Activated T-helper 9 cell treated with anti-CD3 and anti-CD28 coated beads, Interleukin-2, amount 50 U/mL, for 16 hours (primary cell): ENCODE measurements at places on chromosomes 3 and 15.

- DNase-seq: no peak
Observed at GRCh38 chr3:58963928-58964503, 85.8 kb downstream of the CFAP20DC start.

DNA sequence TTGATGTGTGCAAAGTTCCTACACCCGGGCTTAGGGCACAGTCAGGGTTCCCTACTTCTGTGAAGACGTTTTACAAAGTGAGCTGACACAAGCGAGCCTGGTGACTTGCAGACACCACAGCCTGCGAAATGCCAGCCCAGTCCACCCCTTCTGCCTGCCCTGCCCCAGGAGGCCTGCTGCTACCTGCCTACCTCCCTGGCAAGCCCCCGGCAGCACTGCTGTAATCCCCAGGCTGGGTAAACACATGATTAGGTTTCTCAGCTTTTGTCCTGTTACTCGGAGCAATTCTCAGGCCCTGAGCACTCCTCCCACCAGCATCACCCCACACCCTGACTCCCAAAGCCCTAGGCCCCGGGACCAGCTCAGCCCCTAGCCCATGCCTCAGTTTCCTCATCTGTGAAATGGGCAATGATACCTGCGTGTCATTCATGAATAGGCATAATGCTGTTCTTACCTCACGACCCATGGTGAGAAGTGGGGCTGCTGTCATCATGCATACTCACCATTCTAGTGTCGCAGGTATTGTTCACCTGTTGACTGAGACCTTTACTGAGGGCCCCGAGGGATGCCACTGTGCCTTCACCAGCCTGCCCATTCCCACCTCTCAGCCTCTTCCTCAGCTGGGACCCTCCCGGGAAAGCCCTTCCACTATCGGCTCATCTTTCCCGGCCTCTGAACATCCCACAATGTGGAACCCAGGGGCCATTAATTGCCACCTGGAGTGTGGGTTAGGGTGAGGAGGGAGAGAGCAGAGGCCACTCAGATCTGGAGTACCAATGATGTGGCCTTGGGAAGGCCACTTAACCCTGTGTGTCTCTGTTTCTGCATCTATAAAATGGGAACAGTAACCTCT is 31.5 kb upstream of the SLC6A6 start:
- no peak for DNase-seq

- no peak for DNase-seq
Observed at GRCh38 chr3:118850687-118851086, 184.0 kb downstream of the IGSF11 start.

DNA sequence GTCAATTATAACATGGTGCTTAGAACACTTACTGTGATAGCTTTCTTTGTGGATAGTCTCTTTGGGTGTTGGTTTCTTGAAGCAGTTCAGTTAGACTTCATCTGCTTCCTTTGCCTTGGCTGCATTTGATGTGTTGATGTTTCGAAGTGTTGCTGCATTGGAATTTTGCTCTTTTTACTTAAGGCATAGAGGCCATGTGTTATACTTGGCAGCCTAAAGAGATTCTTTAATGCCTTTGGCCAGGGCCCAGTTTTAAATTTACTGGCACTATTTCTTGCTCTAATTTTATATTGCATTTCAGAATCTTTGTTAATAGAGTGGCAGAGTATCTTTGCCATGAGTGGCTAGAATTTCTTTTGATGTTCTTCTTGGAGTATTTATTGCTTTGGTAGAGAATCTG is 21.2 kb downstream of the NR1D2 start:
- no peak for DNase-seq

GRCh38 chr3:161640181-161640580 is 143.6 kb downstream of the OTOL1 start:
- DNase-seq: no peak

- no peak for DNase-seq
Observed at GRCh38 chr3:114827495-114827894, 319.6 kb downstream of the ZBTB20 start.

GRCh38 chr3:1072041-1072440 is 20.8 kb upstream of the CNTN6 start:
- DNase-seq: no peak

- no peak for DNase-seq
Observed at GRCh38 chr15:79340315-79340602, 29.3 kb downstream of the TMED3 start.

DNA sequence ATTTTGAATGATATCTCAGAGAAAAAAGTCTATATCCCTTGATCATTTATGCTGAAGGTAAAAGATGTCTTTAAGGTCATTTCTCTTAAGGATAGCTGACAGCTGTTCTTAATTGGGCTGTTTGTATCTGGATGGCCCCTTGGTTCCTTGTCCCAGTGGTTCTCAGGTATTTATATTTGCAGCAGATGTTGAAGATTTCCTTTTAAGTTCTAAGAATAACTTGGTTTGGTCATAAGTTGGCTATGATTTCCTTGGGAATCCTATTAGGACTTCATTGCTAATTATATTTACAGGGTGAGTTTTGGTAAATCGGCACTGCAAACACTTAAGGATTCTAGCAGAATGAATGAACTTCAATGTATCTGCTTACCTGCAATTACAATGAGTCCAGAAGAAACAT is 460.4 kb upstream of the SGO1 start:
- no peak for DNase-seq

GRCh38 chr15:43165801-43166325 is 19.3 kb upstream of the CCNDBP1 start:
- DNase-seq: no peak

DNA sequence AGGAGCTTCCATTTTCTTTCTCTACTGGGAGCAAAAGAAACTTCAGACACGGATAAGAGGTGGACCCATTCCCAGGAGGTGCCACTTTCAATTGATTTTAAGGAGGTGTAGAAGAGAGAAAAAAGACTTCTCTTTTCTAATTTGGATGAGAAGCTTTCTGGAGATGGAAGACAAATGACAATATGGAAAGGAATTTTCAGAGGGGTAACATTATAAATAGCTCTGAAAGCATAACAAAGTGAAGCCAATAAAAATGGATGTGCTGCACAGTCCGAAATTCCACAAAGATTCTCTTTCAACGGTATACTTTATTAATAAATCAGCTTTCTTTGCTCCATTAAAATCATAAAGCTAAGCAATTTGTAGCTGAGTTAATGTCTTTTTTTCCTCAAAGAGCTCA is 607.2 kb upstream of the MDFIC2 start:
- DNase-seq: no peak

DNA sequence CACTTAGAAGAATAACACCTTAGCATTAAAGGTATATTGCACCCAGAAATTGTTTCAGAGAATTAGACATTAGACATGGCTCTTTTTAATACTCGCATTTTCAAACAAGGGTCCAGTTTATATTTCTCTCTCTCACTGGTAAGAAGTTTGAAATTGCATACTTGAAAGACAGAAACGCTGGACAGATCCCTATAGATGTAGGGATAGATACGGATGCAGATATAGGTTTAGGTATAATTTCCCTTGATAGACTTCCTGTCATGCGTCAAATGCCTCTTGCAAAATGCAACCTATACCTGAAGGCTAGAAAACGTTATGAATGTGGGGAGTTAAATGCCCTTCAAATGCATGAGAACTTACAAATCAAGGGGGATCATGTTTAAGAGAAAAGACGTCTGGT is 99.4 kb upstream of the BCL6 start:
- no peak for DNase-seq

DNA sequence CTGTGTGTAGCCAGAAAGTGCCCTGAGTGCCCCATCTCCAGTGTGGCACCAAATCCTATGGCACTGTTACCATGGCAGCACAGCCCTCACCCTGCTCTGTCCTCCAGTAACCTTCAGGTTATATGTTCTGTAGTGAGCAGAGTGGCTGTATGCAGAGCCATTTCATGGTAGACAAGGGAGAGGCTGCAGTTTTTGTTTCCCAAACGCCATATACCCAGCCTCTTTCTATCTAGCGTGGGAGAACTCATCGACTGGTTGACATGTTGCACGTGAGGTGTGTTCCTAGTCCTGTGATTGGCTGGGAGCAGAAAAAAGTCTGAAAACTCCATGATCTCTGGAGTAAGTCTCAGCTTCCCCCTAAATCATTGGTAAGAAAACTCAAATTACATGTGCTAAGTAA is 2.0 kb downstream of the SIDT1 start:
- no peak for DNase-seq

- DNase-seq: no peak
Observed at GRCh38 chr3:189529889-189530471, 101.2 kb upstream of the TP63 start.

- no peak for DNase-seq
Observed at GRCh38 chr3:103873021-103873420, 1438.2 kb downstream of the ZPLD1 start.

DNA sequence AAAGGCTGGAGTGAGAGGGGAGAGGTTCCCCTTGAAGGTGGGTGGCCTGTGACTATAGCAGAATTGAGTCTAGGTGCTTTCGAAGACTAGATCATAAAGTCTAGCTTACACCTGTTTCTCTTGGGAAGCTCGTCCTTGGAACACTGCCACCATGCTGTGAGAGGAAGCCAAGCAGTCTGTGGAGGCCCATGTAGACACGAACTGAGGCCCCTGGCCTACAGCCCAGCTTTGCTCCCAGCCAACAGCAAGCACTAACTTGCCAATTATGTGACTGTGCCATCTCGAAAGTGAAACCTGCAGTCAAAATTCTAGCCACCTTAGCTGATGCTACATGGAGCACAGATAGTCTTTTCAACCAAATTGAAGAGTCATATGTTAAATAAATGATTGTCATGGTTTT is 190.5 kb upstream of the NECTIN3 start:
- DNase-seq: no peak

DNA sequence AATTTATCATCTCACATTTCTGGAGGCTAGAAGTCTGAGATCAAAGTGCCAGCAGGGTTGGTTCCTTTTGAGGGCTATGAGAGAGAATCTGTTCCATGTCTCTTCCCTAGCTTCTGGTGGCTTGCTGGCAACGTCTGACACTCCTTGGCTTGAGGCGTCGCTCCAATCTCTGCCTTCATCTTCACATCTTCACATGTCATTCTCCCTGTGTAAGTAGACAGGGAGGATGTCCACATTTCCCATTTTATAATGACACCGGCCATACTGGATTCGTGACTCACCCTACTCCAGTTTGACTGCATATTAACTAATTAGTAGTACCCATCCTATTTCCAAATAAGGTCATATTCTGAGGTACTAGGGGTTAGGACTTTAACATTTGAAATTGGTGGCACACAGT is 17.5 kb upstream of the ARHGAP31 start:
- DNase-seq: no peak

- DNase-seq: no peak
Observed at GRCh38 chr15:51846463-51847230, 17.2 kb downstream of the TMOD3 start.

GRCh38 chr3:161212906-161213305 is 8.2 kb upstream of the NMD3 start:
- DNase-seq: no peak

GRCh38 chr3:18086078-18086477 is 339.1 kb downstream of the SATB1 start:
- no peak for DNase-seq

DNA sequence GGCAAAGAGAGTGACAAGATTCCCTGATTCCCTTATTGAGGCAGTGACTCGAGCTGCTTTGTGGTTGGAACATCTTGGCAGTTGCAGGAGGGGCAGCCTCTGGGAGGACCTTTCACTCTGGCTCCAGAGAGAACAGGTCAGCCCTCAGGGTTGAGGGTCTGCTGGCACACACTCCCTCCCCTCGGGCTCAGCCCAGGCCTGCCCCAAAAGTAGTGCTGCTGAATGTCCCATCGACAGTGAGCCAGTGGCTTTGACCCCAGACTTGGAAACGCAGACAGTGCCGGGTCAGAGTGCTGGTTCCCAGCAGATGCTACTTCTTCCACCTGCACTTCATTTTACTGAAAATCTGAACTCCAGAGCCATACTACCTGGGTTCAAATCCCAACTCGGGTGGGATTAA is 25.6 kb upstream of the ATP2B2 start:
- DNase-seq: no peak

GRCh38 chr3:59788133-59788532 is 738.3 kb upstream of the CFAP20DC start:
- no peak for DNase-seq

GRCh38 chr3:54345847-54346375 is 223.6 kb downstream of the CACNA2D3 start:
- DNase-seq: no peak

- DNase-seq: no peak
Observed at GRCh38 chr15:71651750-71652186, 158.6 kb upstream of the NR2E3 start.

DNA sequence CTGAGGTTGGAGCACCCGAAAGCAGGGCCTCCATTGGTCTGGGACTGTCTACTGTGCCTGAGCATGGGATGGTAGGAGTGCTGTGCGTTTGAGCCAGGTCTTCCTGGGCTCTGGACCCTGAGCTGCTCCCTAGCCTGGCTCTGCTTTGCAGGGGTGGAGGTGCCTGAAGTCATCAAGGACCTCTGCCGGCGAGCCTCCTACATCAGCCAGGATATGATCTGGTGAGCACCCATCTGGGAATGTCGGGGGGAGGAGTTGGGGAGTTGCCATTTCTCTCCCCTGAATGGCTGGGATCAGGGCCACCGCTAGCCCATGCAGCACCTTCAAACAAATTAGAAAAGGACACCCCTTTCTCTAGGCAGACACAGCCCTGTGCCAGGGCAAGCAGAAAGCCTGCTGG is 20.7 kb downstream of the DUOX1 start:
- DNase-seq: no peak

DNA sequence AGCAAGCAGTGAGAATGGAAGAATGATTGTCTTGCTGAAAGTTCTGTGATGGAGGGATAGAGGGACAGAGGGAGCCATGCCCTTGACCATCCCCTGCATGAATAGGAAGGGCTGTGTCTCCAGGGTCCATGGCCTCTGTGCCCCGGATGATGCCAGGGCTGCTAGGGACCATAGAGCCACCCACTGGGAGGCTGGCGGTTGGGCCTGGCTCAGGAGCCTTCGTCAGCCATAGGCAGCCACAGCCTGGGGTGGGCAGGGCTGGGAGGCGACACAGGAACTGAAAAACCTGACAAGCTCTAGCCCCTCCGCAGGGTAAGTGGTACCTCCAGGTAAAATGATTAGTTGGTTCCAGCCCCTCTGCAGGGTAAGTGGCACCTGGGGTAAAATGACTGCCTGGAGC is 19.1 kb upstream of the LAMP3 start:
- DNase-seq: no peak

- no peak for DNase-seq
Observed at GRCh38 chr15:101139986-101140696, 111.7 kb downstream of the CHSY1 start.

- no peak for DNase-seq
Observed at GRCh38 chr15:72961346-72961745, 90.9 kb upstream of the NEO1 start.

DNA sequence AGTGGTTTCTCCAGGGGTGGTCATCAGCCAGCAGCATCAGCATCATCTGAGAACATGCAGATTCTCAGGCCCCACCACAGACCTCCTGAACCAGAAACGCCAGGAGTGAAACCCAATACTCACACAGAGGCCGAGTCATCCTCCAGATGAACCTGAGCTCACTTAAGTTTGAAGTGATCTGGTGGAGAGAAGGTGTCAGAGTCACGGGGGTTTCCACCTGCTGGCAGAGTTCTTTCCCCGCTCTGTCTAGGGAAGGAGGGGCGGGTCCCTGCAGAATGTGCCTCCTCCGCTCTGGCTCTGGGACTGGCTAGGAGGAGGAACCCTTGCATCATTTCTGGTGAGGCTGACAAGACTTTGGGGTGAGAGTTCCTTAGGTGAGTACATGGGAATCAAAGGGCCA is 13.3 kb upstream of the KIF23 start:
- DNase-seq: no peak
